PC-9 (cell line): ENCODE measurements at places on chromosomes 16 and 17. TPM values are rescaled to one million over a fixed set of nuclear protein-coding genes. Genes with fewer than 3 reads are reported as not detected.

PABPN1L gene
- total RNA-seq = not detected in 2 replicates

C1QTNF8 gene
- not detected in 2 replicates for total RNA-seq

NPIPB9 gene
- total RNA-seq = 6.1 and 8.5 TPM in 2 replicates

NTN3 gene
- 0.87 and 0.90 TPM in 2 replicates for total RNA-seq

HAP1 gene
- 1.1 and 2.2 TPM in 2 replicates for total RNA-seq

KRT33A gene
- not detected in 2 replicates for total RNA-seq

MRPL45 gene
- total RNA-seq = 50.6 and 56.2 TPM in 2 replicates

SCGB1C2 gene
- not detected in 2 replicates for total RNA-seq

SEPTIN12 gene
- not detected in 2 replicates for total RNA-seq

TOX3 gene
- not detected in 2 replicates for total RNA-seq

MILR1 gene
- 22.9 and 25.6 TPM in 2 replicates for total RNA-seq

RNF135 gene
- total RNA-seq = 22.9 and 23.4 TPM in 2 replicates

DNA sequence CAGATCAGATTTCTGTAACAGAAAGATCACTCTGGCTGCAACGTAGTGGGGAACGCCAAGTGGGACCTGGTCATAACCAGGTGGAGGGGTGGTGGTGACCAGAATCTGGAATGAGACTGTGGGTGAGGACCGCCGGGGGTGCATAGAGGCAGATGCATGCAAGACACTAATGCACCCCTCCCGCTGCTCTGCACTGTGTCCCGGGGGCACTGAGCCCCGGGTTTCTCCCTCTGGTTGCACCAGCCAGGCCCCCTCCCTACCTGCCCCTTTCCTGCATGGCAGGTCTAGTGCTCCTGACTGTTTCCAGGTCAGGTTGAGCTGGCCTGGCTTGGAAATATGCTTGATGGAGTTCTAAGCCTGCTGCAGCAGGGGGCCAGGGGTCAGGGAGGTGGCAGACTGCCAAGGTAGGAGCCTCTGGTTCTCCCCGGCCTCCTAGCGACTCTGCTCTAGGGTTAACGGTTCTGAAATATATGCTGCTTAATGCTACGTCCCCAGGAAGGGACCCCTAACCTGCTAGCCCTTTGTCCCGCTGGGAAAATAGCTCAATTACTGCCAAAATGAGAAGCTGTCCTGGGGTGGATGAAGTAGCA, 94.3 kb downstream of the SDK2 start:
- H3K36me3 ChIP-seq = no peaks in the 10 kb centered on the region
- no peaks in the 10 kb centered on the region for H3K4me1 ChIP-seq
- no peak overlapping the region for H3K27ac ChIP-seq
- no peak overlapping the region for H3K4me3 ChIP-seq

GRCh38 chr17:40447148-40447644, 3.9 kb downstream of the IGFBP4 start:
- no peak for DNase-seq
- H3K27ac ChIP-seq = no peak overlapping the region
- no peak overlapping the region for H3K4me3 ChIP-seq
- H3K27me3 ChIP-seq = no peaks in the 10 kb centered on the region

- no peaks in the 10 kb centered on the region for H3K4me1 ChIP-seq
- no peaks in the 10 kb centered on the region for H3K36me3 ChIP-seq
- no peak overlapping the region for H3K4me3 ChIP-seq
- no peak for DNase-seq
- peaks cover 77% of the 10 kb centered on the region for H3K27me3 ChIP-seq
These were observed 117.3 kb upstream of the RCVRN start for GRCh38 chr17:10022416-10022815.

- no peak overlapping the region for H3K4me3 ChIP-seq
- no peak overlapping the region for H3K27ac ChIP-seq
- H3K4me1 ChIP-seq = no peaks in the 10 kb centered on the region
- H3K36me3 ChIP-seq = no peaks in the 10 kb centered on the region
- no peak for DNase-seq
- no peaks in the 10 kb centered on the region for H3K27me3 ChIP-seq
These were observed 81.9 kb downstream of the CA4 start for GRCh38 chr17:60231691-60232090.

- no peaks in the 10 kb centered on the region for H3K36me3 ChIP-seq
- no peak overlapping the region for H3K4me3 ChIP-seq
These were observed 135.4 kb upstream of the AXIN2 start for GRCh38 chr17:65696739-65697394.

DNA sequence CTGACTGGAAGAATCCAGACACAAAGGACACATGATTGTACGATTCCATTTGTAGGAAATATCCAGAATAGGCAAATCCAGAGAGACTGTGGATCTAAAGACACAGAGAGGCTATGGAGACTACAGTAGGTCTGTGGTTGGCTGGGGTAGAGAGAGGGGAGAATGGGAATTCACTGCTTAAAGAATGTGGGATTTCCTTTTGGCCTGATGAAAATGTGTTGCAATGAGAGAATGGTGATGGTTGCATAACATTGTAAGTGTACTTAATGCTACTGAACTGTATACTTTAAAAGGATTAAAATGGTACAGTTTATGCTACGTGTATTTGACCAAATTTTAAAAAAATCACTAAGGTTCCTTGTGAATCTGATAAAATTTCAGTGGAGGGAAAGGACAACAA, 62.1 kb downstream of the GPRC5B start:
- DNase-seq = no peak
- no peaks in the 10 kb centered on the region for H3K36me3 ChIP-seq
- H3K4me3 ChIP-seq = no peak overlapping the region
- no peaks in the 10 kb centered on the region; the same call in 1 of the 2 replicates for H3K4me1 ChIP-seq
- no peaks in the 10 kb centered on the region for H3K27me3 ChIP-seq

GRCh38 chr17:63987221-63988126, 10.7 kb upstream of the PRR29 start:
- no peak overlapping the region for H3K4me3 ChIP-seq
- no peak overlapping the region for H3K27ac ChIP-seq
- peaks cover 20% of the 10 kb centered on the region for H3K27me3 ChIP-seq
- H3K36me3 ChIP-seq = no peaks in the 10 kb centered on the region
- peaks cover 4% of the 10 kb centered on the region; the same call in 1 of the 2 replicates for H3K4me1 ChIP-seq
- DNase-seq = no peak

DNA sequence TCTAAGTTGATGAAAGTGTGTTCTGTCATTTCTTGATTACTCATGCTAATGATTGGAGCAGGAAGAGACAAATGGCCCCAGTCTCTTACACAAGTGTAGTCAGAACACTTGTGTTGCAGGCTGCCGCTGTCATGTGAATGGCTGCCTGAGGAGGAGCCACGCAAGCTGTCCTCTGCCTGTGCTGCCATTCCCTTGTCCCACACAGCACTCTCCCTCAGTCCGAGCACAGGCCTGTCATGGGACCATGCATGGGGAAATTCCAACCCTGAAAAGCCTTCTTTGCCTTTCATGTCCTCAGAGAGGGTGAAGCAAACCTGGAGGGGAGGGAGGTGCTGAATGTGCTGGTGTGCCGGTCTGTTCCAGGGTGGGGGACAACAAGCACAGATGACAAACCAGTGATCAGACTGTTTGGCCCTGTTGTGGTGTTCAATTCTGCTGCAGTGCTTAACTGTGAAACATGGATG, 109.4 kb downstream of the MRTFB start:
- no peak overlapping the region for H3K4me3 ChIP-seq
- H3K4me1 ChIP-seq = peaks cover 43% of the 10 kb centered on the region
- H3K36me3 ChIP-seq = no peaks in the 10 kb centered on the region
- peak overlapping the region; percentile 44 for H3K27ac ChIP-seq

DNA sequence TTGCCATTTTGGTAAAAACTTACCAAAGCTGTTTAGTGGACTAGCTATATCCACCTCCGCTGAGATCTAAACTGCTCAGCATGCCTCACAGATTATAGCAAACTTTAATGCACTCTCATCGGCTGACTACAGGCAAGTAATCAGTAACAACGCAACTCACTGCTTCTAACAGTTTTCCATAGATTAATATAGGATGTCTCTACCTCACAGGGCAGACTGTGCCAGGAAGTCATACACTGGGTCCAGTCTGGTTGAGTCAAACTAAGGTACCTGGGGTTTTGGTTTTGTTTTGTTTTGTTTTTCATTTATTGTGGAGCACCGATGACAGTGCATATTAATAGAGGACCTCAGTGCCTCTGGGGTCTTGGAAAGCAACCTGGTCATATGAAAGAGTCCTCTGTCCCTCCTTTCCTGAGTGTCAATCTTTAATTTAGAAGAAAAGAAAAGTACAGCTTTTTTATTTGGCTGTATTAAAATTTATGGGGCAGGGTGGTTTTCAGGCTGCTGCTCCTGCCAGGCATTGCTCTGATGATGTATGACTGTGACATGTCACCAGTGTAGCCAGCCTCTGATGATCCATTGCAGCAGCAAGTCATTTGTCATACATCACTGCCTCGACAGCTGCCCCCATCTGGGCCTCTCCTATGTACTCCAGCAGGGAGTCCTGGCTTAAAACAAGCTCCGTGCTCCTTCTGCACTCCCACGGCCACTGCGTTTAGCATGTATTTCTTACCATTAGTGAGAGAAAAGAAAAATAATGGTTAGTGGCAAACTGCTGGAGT, 854.1 kb downstream of the KCNJ2 start:
- H3K27me3 ChIP-seq = no peaks in the 10 kb centered on the region
- H3K4me3 ChIP-seq = no peak overlapping the region
- no peaks in the 10 kb centered on the region for H3K36me3 ChIP-seq
- H3K4me1 ChIP-seq = no peaks in the 10 kb centered on the region
- H3K27ac ChIP-seq = no peak overlapping the region
- no peak for DNase-seq

- no peaks in the 10 kb centered on the region for H3K4me1 ChIP-seq
- DNase-seq = no peak
- no peak overlapping the region for H3K27ac ChIP-seq
- H3K4me3 ChIP-seq = no peak overlapping the region
- peaks cover 74% of the 10 kb centered on the region for H3K27me3 ChIP-seq
These were observed 222.8 kb upstream of the TNRC6C start for GRCh38 chr17:77735566-77736198.

DNA sequence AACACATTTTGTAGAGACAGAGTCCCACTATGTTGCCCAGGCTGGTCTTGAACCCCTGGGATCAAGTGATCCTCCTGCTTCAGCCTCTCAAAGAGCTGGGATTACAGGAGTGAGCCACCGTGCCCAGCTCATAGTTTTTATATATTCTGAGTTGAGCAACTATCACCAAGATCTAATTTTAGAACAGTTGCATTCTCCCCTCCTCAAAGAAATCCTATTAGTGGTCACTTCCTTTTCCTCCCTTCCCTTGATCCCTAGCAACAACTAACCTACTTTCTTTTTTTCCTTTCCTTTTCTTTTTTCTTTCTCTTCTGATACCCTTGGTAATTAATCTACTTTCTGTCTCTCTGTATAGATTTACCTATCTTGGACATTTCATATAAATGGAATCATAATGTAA, 61.5 kb upstream of the B4GALNT2 start:
- peaks cover 19% of the 10 kb centered on the region for H3K4me1 ChIP-seq
- H3K4me3 ChIP-seq = no peak overlapping the region
- no peak for DNase-seq
- no peak overlapping the region for H3K27ac ChIP-seq

- peaks cover 64% of the 10 kb centered on the region for H3K4me1 ChIP-seq
- DNase-seq = no peak
- H3K27me3 ChIP-seq = no peaks in the 10 kb centered on the region
- peak overlapping the region; percentile 51 for H3K27ac ChIP-seq
- H3K36me3 ChIP-seq = peaks cover 52% of the 10 kb centered on the region
These were observed 3.7 kb downstream of the HAPSTR1 start for GRCh38 chr16:9095171-9095570.

- H3K4me3 ChIP-seq = no peak overlapping the region
- H3K27me3 ChIP-seq = no peaks in the 10 kb centered on the region
- H3K4me1 ChIP-seq = no peaks in the 10 kb centered on the region
- no peaks in the 10 kb centered on the region for H3K36me3 ChIP-seq
- no peak for DNase-seq
These were observed 68.8 kb downstream of the CEP112 start for GRCh38 chr17:66123163-66123562.

GRCh38 chr17:46011711-46012505, 12.9 kb downstream of the STH start:
- no peaks in the 10 kb centered on the region for H3K36me3 ChIP-seq
- no peak for DNase-seq
- no peak overlapping the region for H3K4me3 ChIP-seq

DNA sequence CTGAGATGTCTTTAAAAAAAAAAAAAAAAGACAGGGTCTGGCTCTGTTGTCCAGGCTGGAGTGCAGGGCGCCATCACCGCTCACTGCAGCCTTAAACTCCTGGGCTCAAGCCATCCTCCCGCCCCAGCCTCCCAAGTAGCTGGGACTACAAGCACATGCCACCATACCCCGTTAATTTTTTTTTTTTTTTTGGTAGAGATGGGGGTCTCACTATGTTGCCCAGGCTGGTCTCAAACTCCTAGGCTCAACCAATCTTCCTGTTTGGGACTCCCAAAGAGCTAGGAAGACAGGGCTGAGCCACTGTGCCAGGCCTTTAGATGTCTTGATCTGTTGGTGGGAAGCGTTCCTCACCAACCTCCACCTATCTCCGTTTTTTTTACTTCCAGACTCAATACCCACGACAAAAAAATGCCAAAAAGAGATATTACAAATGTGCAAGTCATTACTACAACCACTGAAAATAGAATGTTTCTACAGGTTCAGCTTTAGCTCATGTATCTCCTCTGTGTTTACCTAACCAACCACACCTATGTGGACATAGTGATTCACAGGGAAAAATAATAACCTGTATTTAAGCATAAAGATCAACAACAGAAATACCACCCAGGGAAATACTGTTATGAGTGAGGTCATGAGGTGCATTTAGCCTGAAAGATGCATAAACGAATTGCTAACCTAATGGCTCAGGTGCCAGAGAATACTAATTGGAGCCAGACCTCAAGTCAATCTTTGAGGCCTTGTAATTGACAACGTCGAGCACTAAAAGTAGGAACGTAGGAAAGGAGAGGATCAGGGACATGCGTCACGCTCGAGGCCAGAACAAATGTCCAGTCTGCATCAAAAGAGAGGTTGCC, 22.6 kb downstream of the NACA2 start:
- H3K36me3 ChIP-seq = no peaks in the 10 kb centered on the region
- H3K4me1 ChIP-seq = peaks cover 35% of the 10 kb centered on the region
- DNase-seq = peak; percentile 98
- H3K27ac ChIP-seq = peak overlapping the region; percentile 96
- no peaks in the 10 kb centered on the region for H3K27me3 ChIP-seq

GRCh38 chr16:49085686-49086085, 196.0 kb downstream of the CBLN1 start:
- H3K27ac ChIP-seq = no peak overlapping the region
- H3K36me3 ChIP-seq = no peaks in the 10 kb centered on the region
- DNase-seq = no peak
- H3K4me3 ChIP-seq = no peak overlapping the region
- H3K4me1 ChIP-seq = no peaks in the 10 kb centered on the region

DNA sequence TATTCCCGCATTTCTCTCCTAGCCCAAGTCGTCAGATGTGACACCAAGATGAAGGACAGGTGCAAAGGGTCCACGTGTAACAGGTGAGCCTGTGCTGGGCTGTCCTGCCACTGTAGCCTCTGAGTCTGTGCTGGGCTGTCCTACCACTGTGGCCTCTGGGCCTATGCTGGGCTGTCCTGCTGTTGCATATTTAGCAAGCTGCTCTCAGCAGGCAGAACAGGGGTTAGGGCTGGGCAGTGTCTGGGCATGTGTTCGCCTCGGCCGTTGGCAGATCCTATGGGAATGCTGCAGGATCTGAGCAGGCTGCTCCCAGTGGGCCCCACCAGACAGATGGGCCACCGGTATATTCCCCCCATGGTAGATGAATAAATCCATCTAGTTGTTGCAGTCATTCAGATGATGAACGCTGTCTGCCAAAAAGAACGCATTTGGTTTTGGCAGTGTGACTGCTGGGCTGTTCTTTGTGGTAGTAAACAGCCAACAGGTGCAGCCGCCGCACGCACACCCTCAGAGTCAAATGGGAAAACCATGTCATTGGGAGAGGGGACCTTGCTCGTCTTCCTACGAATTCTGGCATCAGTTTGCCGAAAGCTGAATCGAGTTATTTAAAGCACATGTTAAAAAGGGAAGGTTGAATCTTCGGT, 49.2 kb downstream of the CRISPLD2 start:
- no peaks in the 10 kb centered on the region for H3K36me3 ChIP-seq
- DNase-seq = no peak
- no peaks in the 10 kb centered on the region for H3K27me3 ChIP-seq
- no peak overlapping the region for H3K27ac ChIP-seq
- H3K4me1 ChIP-seq = no peaks in the 10 kb centered on the region
